ENCODE measurements at places on chromosomes 5 and 9.

DNA sequence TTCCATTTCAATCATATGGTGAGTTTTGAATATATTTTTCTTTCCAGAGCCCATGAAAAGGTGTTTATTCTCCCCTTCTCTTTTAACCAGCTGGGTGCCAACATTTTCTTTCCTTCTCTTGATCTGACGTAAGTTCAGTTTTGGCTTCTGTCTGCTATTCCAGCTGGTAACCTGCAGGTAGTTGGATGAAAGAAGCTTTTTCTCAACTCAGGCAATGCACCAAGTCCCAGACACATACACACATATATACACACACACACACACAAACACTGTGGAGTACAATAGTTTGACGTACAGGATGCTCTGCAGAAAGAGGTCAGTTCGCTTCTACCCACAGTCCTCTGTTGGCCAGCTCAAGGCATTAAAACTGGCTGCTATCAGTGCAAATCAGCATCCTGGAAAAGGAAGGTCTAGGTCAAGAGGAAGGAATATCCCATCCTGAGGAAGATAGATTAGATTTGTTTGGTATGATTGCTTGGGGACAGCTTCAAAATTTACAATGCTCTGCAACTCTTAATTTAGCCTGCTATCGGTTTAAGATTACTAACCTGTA is 214.3 kb upstream of the SEMA6A start:
- DNase-seq: no peak

GRCh38 chr9:115913696-115914095 is 239.9 kb upstream of the PAPPA start:
- no peak for DNase-seq

- no peak for DNase-seq
These were observed 27.0 kb upstream of the SLC6A3 start for GRCh38 chr5:1471997-1472963.

DNA sequence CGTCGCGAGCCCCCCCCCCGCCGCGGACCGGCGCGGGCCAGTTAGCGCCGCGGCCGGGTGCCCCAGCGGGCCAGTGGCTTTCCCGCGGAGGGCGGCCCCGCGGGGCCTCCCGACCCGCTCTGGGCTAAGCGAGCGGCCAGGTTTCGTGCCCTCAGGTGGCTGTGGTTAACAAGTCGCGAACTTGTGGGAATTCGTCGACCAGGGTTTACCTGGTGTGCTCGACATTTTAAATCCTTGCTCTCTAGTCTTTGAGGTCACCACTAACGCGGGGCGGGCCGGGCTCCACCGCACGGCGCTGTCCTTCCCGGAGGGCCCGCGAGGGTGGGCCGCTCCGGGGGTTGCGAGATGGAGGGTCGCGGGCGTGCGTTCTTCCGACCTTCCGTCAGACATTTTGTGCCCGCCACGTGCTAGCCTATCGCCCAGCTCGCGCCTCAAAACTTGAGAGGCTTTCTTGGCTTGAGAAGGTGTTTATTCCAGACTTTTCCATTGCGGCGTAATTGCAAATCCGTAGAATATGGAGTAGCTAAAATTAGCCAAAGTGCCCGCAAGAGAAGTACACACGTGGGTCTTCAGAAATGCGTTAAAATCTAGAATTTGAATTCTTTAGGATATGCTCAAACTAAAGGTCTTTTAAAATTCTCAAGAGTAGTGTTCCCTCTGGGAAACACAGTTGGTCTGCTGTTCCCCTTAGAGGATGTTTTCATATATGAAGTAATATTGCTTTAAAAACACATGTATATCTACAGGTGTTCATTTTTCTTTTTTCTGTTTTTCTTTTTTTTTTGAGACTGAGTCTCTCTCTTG is 2.1 kb downstream of the ANP32B start:
- peak; percentile 27 for DNase-seq

- DNase-seq: no peak
These were observed 315.9 kb upstream of the RPS23 start for GRCh38 chr5:82594097-82594496.
